KG1 (cell line): ENCODE measurements at places on chromosomes 6 and 20.

GRCh38 chr6:1063671-1064355 is 248.1 kb upstream of the FOXQ1 start:
- DNase-seq = no peak

- peak; percentile 37 for DNase-seq
Measured at GRCh38 chr6:43773050-43773979, 3.3 kb downstream of the VEGFA start.

DNA sequence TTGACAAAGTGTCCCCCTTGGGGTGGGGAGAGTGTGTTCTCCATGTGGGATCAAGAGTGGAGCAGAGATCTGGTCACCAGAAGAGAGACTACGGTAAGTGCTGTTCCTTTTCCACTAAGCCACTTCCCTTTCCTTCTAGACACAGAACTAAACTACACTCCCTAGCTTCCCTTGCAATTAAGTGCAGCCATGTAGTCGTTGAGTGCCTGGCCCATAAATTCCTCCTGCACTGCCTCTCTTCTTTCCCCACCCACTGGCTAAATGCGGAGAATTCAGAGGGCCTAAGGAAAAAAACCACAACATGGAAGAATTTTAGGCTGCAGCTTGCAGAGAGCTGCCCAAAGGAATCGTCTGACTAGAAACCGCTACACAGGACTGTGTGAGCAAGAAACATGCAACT is 1.5 kb downstream of the WDR27 start:
- DNase-seq = peak; percentile 20

DNA sequence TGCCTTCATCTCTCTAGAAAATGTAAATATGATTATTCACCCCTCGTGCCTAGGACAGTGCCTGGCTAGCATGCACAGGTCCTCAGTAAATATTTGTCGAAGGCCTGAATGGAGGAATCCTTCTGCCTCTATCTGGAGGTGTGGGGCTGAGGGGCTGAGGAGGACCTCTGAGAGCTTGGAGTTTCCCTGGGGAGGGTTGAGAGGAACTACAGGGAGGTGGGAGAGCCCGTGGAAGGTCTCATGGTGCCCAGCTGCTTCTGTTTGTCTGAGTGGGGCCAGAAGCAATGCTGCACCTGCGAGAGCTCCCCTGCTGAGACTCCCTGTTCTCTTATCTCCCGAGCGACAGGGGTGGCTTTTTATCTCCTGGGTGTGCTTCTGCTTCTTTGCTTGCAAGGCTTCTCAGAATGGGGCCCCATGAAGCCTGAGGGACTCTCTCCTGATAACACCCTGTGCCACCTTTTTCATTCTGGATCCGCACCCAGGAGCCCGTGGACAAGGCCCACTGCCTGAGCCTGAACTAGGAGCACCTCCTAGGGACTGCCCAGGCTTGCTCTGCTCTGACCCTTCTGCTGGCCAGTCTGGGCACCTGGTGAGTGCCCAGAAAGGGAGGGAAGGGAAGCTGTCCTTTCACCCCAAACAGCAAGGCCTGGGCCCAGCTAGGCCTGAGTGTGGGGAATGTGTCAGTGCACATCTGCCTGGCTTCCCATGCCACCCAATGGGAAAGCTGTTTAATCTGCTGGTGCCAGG is 2.4 kb downstream of the SLC29A1 start:
- DNase-seq = no peak

- no peak for DNase-seq
Measured at GRCh38 chr6:9481292-9482029, 933.4 kb downstream of the TFAP2A start.

- DNase-seq = no peak
Measured at GRCh38 chr6:108052706-108053105, 21.8 kb downstream of the OSTM1 start.

DNA sequence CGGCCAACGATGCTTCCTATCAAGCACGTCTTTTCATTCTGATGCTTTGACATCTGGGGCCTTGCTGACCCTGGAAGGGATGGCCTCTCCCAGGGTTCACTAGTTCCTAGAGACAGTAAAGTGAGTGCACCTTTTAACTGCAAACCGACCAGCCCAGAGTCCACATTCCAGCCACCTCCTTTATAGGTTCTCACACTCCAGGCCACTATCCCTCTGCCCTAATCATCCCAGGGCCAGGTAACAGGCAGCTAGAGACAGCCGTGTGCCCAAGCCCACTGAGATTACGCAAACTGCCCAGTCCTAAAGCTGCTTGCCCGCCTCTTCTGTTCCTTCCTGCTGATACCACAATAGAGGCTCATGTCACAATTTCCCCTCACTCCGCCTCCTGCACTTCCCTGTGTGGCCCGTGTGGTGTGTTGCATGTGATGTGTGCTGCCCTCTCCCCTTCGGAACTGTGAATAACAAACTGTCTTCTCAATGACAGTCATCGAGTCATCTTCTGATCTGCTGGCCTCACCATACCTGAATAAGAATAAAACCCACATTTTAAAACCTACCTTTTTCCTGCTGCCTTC is 123.7 kb upstream of the EXOC2 start:
- DNase-seq = no peak

- DNase-seq = no peak
Measured at GRCh38 chr6:92495242-92495641, 924.1 kb downstream of the EPHA7 start.

GRCh38 chr6:139064981-139065665 is 36.6 kb downstream of the ABRACL start:
- no peak for DNase-seq

GRCh38 chr20:11549172-11550103 is 368.3 kb upstream of the BTBD3 start:
- DNase-seq = peak; percentile 7

DNA sequence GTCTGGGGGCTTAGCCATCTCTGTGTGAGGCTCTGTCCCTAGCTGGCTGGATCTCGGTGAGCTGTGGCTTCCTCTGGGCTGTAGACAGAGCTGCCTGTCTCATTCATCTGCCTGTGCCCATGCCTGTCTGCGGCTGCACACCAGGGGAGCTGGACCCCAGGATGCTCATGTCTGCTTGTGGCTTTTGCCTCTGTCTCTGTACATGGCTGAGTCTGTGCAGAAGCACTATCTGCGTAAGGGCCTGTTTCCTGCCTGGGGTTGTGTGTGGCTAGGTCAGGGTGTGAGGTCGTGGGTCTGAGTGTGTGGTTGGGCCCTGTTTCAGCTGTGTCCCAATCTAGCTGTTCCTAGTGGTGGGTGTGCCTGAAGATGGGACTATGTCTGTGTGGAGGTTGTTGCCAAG is 68.2 kb downstream of the CDH22 start:
- no peak for DNase-seq

DNA sequence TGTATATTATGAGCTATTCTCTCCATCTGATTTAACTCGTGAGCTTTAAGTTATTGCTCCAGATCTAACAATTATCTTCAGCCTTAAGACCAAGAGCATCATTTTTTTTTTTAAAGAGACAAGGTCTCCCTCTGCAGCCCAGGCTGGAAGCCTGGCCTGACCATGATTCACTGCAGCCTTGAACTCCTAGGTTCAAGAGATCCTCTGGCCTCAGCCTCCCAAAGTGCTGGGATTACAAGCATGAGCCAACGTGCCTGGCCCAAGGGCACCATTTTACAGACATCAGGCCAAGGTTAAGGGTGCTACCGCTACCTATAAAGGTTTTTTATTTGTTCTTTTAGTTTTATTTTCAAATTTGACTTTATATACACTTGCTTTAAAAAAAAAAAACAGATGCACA is 2.3 kb downstream of the SUPT3H start:
- no peak for DNase-seq

DNA sequence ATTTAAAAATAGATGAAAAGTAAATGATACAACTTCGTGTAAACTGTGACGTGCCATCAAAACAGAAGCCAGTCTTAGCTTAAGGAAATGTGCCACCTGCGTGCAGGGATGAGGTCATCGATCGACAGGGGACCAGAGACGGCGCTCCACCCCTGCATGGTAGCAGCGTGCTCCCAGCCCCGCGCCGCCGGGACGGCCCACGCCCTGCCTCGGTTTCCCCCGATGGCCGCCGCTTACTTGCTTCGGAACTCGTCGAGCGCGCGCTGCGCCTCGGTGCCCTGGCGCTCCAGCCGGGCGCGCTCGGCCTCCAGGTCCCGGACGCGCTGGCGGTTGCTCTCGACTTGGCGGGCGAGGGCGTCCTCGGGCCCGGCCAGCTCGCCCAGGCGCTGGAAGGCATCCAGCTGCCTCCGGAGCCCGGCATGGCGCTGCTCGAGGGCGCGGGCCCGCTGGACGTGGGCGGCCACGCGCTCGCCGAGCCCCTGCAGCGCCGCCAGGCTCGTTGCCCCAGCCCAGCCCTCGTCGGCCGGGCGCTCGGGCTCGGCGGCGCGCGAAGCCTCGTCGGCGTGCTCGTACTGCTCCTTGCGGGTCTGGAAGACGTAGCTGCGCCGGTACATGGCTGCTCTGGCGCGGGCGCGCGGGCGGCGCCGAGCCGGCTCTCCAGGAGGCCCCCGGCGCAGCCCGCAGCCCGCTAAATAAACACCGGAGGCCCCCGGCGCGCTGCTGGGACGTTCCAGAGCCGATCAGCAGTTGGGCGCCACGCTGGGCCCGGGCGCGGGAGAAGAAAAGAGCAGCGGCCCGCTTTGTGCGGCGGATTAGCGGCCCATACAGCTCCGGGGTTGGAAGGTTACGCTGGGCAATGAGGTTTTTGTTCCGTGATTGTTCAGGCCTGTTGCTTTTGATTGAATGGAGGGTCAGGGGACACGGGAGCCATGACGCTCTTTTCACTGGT is at the start of gene BFSP1:
Gene BFSP1, minus strand, starts transcription at position 664 of the 949 bp plus-strand sequence. Its CDS starts 50 bp downstream, at position 614.
- DNase-seq = peak; percentile 44

GRCh38 chr6:147853574-147853973 is 345.1 kb downstream of the SAMD5 start:
- no peak for DNase-seq

GRCh38 chr20:49326026-49326425 is 48.2 kb upstream of the ZNFX1 start:
- no peak for DNase-seq
